ENCODE measurements at places on chromosomes 12 and 14.

DNA sequence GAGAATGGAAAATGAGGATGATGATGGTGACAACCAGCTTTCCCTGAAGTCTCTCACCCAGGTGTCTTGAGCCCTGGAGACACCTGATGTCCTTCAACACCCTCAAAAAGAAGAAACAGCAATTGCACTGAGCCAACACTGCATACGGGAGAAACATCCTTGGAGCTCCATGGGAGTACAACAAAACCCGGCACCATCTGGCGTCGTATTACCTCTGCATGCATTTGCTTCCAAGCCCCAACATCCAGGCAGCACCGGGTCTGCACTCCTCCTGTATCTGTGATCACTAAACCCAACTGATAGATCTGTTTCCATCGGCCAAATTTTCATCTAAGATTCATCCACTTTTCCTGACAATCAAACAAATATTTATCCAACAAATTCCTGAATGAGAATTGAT, 249.9 kb downstream of the DPF3 start:
- no peak for DNase-seq

DNA sequence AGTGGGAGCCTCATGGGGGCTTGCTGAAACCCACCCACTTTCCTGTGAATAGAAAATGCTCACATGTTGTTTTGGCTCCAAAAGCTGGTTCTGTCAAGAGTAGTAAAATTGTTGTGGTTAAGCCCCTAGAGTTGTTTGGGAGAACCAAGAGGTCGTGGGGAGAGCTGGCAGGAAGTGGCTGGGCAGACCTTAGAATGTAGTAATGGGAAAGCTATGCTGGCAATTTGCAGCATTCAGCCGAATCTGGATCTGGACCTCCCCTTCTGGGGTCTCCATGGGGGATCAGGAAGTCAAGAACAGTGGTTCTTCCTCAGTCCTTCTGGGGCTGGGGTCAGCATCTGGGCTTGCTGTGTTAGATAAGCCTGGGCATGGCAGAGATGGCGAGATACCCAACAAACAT, 150.6 kb upstream of the TBX3 start:
- DNase-seq = no peak

DNA sequence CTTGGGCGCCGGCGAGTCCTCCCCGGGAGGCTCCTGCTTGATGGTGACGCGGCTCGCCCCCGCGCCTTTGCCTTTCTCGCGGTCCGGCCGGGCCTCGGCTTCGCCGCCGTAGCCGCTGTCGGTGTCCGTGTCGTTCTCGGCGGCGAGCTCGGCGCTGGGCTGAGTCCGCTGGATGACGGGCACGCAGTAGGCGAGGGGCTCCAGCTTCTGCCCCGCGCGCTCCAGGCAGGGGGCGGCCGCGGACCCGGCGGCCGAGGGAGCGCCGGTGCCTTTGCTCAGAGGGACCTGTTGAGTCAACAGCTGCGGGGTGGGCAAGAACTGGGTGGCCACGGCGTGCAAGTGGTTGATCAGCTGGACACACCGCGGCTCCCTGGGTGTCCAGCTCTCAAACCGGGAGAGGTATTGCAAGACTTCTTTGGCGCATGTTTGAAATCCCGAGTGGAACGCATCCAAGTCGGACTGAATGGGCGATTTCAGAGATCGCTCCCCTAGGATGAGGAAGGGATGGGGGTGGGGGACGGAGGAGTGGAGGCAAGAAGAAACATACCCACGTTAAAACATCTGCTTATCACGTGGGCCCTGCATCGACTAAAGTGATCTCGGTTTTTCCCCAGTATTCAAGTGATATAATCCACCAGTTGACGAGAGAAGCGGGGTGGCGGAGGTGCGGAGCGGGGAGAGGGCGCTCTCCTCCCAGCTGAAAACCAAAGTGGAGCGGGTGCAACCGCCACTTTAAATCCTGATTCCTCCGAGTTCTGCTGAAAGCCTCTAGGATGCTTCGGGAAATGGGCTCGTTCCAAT, 2.0 kb downstream of the BHLHE41 start:
- no peak for DNase-seq

GRCh38 chr12:51033457-51034089, 7.4 kb upstream of the SLC11A2 start:
- no peak for DNase-seq
